Spinal cord (tissue), 10 donors: ENCODE measurements at places on chromosomes 11 and 22.

DNA sequence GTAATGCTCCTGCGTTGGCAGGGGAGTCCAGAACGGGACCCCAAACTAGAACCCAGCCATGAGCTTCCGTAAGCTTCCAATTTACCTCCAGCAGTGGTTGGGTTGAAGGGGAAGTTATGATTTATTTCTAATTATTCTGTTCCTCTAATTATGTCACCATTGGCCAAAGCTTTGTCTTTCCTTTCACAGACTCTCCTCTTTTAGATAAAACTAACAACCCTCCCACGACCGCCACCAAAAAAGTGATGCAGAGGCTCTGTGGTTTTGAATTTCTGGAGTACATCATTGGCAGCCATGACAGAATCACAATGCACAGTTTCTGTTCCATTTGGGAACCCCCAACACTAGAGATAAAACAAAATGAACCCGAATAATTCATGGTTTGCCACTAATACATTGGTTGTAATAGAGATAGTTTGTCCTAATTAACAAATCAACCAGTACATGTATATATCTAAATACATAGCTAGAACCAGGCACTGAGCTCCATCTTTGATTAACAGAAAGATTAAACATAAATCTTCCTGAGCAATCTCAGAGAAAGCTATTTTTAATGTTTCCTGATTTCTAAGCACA is 64.3 kb downstream of the ETS1 start:
- DNase-seq = no peak

GRCh38 chr11:107116358-107116757 is 98.1 kb upstream of the GUCY1A2 start:
- no peak for DNase-seq

GRCh38 chr11:117232911-117233409 is 489 bp downstream of the RNF214 start:
- no peak for DNase-seq

GRCh38 chr22:28154861-28155260 is 235.8 kb upstream of the PITPNB start:
- no peak for DNase-seq

- no peak for DNase-seq
Observed at GRCh38 chr11:44372989-44373388, 63.0 kb upstream of the ALX4 start.
